Astrocyte of the spinal cord (primary cell): ENCODE measurements at places on chromosomes 4 and X.

GRCh38 chrX:23127586-23127985 is 127.8 kb downstream of the DDX53 start:
- DNase-seq: no peak

GRCh38 chr4:38313999-38314561 is 349.9 kb upstream of the KLF3 start:
- DNase-seq: peak; percentile 60

- DNase-seq: peak; percentile 19
Measured at GRCh38 chr4:138981930-138982390, 33.6 kb upstream of the NOCT start.

DNA sequence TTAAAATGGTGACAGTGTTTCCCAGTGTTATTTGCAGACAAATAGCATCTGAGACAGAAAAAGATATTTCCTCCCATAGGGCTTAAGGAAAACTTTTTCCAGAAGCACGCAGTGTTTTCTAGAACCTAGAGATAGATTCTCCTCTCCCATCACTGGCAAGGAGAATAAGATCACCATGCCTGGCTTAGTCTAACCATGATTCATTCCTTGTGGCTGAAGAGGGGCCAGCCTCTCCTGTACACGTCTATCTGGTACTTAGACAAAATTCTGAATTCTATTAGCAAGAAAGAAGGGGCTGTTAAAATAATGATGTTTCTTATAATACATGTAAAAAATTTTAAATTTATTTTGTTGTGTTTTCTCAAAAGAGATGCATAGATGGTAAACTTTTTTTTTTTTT is 296.1 kb upstream of the LDB2 start:
- no peak for DNase-seq

GRCh38 chr4:124936427-124936826 is 223.9 kb upstream of the ANKRD50 start:
- DNase-seq: peak; percentile 70

- no peak for DNase-seq
Measured at GRCh38 chrX:71170660-71171059, 26.0 kb downstream of the NLGN3 start.

DNA sequence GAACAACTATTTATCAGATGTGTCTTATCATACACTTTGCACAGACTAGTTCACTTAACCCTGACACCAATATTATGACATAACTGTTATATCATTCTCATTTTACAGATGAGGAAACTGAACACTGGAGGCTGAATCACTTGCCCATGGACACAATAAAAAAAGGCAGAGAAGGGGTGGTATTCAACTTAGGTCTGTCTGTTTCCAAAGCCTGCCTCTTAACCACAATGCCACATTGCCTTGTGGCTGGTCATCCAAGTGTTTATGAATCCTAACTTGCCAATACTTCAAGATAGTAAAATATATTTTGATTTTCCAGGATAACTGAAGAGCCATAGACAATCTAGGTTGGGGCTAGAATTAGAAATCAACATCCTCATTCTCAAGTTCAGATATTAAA is 327.8 kb downstream of the NR3C2 start:
- no peak for DNase-seq

- no peak for DNase-seq
Measured at GRCh38 chrX:76987381-76987780, 459.8 kb upstream of the FGF16 start.

DNA sequence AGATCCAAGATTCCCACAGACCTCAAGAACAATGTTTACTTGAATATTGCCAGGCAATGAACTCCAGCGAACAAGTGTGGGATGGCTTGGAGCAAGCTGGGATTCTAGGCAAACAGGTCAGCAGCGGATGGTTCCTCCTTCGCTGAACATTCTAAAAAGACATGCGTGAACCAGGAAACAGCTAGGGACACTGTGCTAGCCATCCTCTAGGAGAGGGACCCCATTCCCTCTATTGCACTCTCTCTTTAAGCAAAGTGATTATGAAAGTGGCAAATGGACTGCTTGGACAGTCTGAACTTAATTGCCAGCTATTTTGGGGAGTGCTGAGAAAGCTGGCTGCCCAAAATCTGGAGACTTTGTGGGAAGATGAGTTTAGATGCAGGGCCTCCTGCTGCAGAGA is 29.9 kb upstream of the TEC start:
- DNase-seq: no peak

- no peak for DNase-seq
Measured at GRCh38 chr4:17583276-17583675, 6.3 kb downstream of the LAP3 start.

DNA sequence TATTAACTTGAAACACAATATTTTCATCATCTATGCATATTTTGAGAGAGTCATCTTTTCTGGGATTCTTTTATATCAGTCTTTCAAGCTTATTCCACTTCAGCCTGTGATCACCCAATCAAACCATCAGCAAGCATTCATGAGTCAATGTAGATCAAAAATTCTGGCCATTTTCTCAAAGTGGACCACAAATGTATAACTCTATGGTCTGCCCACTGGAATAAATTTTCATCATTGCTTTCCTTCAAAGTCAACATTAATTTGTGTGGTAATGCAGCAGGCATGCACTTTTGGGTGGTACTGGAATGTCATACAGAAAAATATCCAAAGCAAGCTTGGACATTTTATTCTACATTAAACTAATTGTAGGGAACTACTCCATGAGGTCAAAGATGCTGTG is 1013.0 kb downstream of the STIM2 start:
- peak; percentile 2 for DNase-seq
